Calu3 (cell line): ENCODE measurements at places on chromosomes 3 and 15. TPM values are rescaled to one million over a fixed set of nuclear protein-coding genes. Genes with fewer than 3 reads are reported as not detected.

DNA sequence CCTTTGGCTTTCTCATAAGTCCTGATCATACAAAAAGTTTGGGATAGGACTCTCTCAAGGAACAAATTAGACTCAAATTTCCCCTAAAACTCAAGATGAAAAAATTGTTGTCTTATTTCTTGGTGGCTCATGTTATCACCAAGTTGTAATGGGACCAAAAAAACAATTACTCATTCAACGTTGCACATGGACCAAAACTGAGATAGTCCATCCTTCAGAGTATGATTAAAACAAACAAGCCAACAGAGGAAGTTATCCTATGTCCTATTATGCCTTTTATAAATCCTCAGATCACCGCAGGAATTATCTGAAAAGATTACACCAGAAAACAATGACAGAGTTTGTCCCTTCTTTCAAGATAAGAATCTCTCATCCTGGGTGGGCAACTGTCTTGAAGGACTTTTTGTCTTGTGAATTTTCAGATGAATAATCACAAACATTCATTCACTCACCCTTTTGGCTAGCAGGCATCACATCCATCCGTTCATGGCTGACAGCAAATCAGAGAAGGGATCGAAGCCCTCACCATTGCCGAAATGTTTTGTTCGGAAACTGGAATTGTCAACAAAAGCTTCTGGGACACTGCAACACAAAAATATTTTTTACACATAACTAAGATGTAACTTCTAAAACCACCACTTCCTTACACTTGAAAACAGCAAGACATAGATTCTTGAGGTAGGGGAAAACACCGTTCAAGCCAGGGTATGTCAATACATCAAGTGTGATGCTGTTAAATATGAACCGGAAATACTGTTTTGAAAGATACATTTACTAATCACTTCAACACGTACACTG, 90.4 kb downstream of the FOXP1 start:
- DNase-seq, result no peak
- H3K27me3 ChIP-seq, result no peaks in the 10 kb centered on the region
- peaks cover 9% of the 10 kb centered on the region for H3K36me3 ChIP-seq
- peaks cover 14% of the 10 kb centered on the region for H3K4me1 ChIP-seq
- no peak overlapping the region for H3K27ac ChIP-seq

DNA sequence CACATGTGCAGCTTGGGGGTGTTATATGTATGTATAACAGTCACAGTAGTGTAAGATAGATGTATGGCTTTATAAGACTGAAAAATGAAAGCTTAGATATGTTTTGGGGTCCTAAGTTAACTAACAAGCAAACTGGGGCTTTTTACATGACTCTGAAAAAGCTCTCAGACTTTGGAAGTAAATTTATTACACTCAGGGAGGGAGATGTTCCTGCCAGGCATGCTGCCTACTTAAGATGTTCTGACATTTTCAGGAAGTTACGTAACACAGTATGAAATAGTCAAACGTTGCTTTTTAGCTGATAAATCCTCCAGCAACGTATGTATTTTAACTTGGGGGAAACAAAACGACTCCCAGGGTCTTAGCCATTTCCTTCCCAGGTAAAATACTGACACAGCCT, 1.7 kb upstream of the IFT57 start:
- no peak overlapping the region for H3K27ac ChIP-seq
- peaks cover 24% of the 10 kb centered on the region for H3K4me1 ChIP-seq
- no peaks in the 10 kb centered on the region for H3K27me3 ChIP-seq
- H3K4me3 ChIP-seq, result no peak overlapping the region
- H3K36me3 ChIP-seq, result peaks cover 17% of the 10 kb centered on the region

The CCR1 gene
- 0.87 and 2.2 TPM in 2 replicates for total RNA-seq

- no peak overlapping the region for H3K27ac ChIP-seq
- H3K27me3 ChIP-seq, result no peaks in the 10 kb centered on the region
- peaks cover 5% of the 10 kb centered on the region for H3K36me3 ChIP-seq
- no peaks in the 10 kb centered on the region for H3K4me1 ChIP-seq
- H3K4me3 ChIP-seq, result no peak overlapping the region
These were observed 7.3 kb downstream of the ANKRD63 start for GRCh38 chr15:40275523-40275922.
